Naive B cell (primary cell): ENCODE measurements at places on chromosomes 5 and 9.

DNA sequence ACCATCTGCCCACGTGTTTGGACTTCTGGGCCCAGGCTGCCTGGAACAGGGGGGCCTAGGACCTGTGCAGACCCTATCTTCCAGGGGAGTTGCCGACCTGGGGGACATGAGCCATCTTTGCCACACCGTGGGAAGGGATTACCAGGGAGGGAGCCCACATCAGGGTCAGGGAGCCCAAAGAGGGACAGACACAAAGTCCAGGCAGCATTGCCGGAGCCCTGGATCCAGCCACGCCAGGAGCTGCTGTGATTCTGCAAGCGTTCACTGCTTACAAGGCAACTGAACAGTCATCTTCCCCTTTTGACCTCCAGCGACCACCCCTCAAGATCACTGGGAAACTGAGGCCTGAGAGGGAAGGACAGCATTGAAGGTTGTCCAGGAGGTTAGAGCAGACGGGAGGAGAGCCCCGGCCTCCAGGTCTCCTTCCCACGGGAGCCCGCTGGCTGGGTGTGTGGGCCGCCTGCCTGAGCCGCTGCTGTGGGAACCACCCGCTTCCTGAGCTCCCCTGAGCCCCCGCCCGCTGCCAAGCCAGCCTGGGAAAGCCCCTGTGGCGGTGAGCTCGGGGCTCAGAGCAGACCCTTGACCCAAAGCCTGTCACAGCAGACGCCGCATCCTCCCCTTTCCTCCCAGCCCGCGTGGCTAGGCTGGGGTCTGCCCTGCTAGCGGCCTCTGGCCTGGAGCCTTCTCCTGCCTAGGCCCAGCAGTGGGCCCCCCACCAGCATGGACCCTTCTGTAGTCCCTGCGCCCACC, 17.1 kb upstream of the NOTCH1 start:
- DNase-seq: no peak

GRCh38 chr5:32692036-32692746, 18.9 kb upstream of the NPR3 start:
- DNase-seq: no peak

DNA sequence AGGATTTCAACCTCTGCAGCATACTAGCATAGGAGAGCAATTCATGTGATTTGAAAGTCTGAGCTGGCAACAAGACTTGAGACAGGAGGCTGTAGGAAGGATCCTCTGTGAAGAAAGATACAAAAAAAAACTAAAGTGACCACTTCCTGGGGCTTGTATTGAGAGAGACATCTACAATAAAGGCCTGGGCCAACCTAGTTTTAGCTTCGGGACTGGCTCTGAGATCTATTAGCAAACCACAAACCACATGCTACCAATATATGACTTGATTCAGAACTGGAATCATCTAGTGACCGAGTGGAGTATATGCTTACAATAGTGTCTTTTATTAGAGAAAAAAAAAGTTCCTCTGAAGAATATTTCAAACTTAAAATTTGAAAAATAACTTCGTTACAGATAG, 1448.9 kb upstream of the CDH6 start:
- DNase-seq: no peak

DNA sequence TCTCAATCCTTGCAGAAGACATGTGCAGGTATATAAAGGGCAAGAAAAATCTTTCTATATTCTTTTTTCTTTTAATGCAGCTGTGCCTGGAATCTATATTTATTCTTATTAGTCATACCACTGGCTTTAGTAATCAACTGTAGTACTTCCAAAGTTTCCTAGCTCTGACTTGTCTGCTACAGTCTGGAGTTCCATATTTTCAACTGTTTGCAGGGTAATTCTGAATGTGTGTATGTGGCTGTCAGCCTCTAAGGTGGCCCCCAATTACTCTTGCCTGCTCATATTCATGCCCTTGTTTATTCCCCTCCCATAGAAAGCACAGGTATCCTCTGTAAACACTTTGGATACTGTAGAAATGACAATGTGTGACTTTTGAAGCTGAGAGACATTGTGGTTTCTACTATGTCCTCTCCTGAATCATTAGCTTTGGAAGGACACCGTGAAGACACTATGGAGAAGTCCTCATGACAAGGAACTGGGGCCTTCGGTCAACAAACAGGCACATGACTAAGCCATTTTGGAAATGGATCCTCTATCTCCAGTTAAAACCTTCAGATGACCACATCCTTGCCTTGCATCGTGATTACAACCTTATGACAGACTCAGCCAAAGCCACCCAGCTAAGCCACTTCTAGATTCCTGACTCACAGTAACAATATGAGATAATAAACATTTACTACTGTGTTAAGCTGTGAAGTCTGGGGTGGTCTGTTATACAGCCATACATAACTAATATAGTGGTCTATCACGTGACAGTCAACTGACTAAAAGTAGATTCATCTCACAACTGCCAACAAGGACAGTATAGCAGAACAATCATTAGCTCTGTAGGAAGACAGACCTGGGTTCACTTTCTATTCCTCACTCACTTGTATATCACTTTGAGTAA, 49.5 kb upstream of the SUSD1 start:
- no peak for DNase-seq

- no peak for DNase-seq
Observed at GRCh38 chr9:69768716-69769115, 8.9 kb upstream of the PTAR1 start.

GRCh38 chr9:92735636-92736562, 28.7 kb downstream of the BICD2 start:
- no peak for DNase-seq

DNA sequence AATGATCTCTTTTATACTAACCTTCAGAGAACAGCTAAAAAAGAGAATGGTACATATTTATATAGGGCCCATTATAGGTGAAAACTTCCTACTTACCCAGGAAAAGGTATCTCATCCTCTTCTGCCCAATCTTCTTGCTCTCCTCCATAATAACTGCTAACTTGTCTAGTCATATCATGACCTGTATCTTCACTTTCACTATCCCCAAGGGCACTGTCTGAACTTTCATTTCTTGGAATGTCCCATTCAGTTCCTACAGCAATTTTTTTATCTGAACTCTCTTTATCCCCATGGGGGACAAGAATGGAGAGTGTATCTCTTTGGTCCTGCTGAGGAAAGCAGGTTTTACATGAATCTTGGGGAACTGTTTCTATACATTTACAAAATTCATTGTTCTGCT, 36.4 kb upstream of the RAPGEF6 start:
- DNase-seq: no peak

- DNase-seq: no peak
Observed at GRCh38 chr5:127577458-127577857, 60.0 kb downstream of the PRRC1 start.
